ENCODE measurements at places on chromosomes 12 and 14.

- no peak for DNase-seq
Observed at GRCh38 chr12:18470251-18470650, 208.9 kb downstream of the PIK3C2G start.

- no peak for DNase-seq
Observed at GRCh38 chr12:94641283-94641682, 9.1 kb downstream of the TMCC3 start.

DNA sequence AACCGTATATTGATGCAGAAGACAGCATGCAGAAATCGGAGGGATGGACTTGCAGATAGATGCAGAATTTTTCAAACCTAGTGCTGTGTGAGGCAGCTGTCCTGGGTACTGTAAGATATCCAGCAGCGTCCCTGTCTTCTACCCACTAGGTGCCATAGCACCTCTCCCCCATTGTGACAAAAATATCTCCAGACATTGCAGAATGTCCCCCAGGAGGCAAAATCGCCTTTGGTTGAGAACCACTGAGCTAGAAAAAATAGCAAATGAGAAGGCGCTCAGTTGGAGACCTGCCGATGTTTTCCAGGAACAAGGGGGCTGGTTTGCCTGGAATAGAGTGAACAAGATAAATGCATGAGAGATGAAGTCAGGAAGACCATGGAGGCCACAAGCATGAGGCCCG lies 67.9 kb upstream of the TMEM132D start:
- DNase-seq, result no peak

GRCh38 chr14:106789318-106789717 lies 1262.9 kb downstream of the TMEM121 start:
- no peak for DNase-seq

GRCh38 chr12:79690142-79690637 lies 574 bp downstream of the PAWR start:
- DNase-seq, result peak; percentile 50

GRCh38 chr12:118714051-118714460 lies 267.3 kb upstream of the SRRM4 start:
- no peak for DNase-seq

DNA sequence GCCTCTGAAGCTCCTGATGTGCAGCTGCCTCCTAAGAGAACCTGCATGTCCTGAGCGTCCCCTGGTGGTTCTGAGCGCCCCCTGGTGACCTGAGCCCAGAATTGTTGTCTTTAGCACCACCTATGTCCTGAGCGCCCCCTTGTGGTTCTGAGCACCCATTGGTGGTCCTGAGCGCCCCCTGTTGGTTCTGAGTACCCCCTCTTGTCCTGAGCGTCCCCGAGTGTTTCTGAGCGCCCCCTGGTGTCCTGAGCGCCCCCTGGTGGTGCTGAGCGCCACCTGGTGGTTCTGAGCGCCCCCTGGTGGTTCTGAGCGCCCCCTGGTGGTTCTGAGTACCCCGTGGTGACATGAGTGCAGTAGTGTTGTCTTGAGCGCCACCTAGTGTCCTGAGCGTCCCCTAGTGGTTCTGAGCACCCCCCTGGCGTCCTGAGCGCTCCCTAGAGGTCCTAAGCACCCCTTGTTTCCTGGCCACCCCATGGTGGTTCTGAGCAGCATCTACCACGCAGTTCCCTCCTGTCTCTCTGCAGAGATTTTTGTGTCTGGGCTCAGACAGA lies 782.5 kb downstream of the TMEM121 start:
- DNase-seq, result peak; percentile 63

- no peak for DNase-seq
Observed at GRCh38 chr14:58455593-58456265, 28.2 kb downstream of the KIAA0586 start.

GRCh38 chr12:65934480-65935115 lies 110.3 kb downstream of the HMGA2 start:
- no peak for DNase-seq

DNA sequence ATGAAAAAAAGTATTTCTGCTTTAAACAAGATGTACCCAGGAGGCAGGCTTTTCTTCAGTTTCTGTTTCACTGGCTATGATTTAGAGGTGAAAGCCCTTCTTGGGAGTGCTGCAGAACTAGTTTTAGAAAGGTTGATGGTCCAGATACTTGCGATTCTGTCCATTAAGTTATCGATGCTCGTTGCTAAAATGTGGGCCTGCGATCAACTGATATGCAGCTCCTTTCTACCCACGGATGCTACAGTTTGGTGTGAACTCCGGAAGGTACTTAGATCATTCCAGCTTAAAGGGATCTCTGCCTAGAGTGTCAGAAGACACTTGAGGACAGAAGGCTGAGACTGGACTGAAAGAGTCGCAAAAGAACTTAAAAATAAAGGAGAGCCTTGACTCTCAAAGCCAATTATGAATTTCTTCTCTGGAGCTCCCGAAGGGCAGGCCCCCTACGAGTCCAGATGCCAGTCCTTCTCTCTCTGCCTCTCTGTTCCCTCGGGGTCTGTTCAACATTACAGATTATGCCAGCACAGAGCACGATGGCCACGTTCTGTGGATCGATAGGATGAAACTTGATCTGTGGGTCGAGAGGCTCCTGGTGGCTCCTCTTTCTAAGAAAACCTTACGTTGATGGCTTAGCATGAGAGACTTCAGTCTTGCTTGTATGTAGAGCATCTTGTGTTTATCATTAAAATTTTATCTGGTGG lies 40.0 kb downstream of the FBXW8 start:
- DNase-seq, result no peak

GRCh38 chr14:33851931-33852330 lies 98.9 kb downstream of the EGLN3 start:
- DNase-seq, result no peak

DNA sequence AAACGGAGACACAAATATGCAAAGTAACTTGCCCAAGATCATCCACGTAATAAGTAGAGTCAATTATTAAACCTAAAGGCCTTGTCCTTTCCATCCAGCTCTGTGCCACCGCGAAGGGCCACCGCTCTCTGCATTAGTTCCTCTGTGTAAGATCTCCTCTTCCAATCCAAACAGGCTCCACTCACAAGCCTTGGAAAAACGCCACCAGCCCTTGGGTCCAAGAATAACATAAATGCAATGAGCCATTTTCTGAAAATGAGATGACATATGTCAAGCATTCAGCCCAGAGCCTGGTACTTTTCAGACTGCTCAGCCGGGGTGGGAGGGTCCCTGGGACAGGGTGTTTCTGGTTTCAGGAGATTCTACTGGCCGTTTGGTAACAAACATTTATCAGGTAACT lies 30.0 kb downstream of the DGLUCY start:
- no peak for DNase-seq

DNA sequence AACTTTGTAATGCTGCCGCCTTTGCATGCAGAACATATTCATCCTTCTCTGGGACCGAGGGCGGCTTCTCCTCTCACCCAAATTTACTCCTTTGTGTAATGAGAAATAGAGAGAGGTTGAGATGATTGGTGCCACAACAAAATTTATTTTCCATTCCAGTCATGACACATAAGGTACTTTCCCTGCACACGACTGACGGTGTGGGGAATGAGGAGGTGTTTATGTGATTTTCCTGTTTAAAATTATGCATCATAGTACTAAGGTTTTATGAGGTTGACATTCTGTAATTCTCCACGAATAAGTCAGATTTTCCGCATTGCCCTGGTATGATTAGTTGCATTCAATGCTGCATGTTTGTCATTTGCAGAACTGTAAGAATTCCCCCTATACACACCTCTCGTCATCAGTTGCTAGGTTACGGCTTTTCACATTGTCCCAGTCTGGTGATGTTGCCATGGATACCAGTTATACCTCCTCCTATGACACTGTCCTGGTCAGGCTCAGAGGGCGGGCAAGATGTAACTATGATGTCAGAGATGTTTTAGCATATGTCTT lies 23.1 kb downstream of the BICDL1 start:
- DNase-seq, result no peak

GRCh38 chr14:68528040-68528687 lies 264.7 kb downstream of the ZFP36L1 start:
- DNase-seq, result no peak

DNA sequence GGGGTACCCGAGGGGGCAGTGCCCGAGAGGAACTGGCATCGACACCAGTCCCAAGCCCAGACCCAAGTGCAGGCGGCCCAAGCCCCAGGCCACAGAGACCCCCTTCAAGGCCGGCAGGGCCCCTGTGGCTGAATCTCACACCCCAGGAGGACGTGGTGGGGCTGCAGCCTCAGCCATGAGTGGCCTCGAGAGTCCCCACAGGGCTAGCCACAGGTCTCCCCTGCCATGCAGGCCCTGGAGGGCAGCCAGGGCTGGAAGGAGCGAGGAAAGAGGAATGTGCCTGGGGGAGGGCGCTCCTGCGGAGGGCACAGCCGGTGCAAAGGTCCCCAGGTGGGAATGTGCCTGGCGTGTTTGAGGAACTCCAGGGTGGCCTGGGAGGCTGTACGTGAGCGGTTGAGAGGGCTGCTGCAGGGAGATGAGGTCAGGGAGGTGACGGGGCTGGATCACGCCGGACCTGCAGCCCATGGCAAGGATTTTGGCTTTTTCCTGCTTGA lies 86.1 kb downstream of the NCOR2 start:
- peak; percentile 43 for DNase-seq

- no peak for DNase-seq
Observed at GRCh38 chr14:60958146-60958545, 22.7 kb downstream of the TRMT5 start.

DNA sequence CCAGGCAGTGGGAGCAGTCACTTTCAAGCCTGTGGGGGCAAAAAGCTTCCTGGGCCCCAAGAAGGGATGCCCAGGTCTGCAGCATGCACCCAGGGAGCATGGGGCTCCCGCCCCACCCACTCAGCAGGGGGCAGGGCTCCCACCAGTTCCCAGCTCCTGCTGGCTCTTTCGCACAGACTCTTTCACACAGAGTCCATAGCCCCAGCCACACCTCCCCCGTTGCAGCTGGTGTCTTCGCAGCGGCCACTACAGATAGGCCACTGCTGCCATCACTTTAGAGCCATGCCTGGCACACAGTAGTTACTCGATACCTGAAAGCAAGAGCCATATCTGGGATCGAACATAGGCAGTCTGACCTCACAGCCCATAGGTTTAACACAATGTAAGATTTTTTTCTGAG lies 98.2 kb downstream of the NUAK1 start:
- DNase-seq, result no peak

- DNase-seq, result no peak
Observed at GRCh38 chr14:98599082-98599481, 672.9 kb downstream of the BCL11B start.

GRCh38 chr12:127811988-127812387 lies 455.0 kb upstream of the TMEM132C start:
- peak; percentile 53 for DNase-seq

- DNase-seq, result no peak
Observed at GRCh38 chr12:17976202-17976601, 113.8 kb downstream of the RERGL start.

- no peak for DNase-seq
Observed at GRCh38 chr12:49366096-49366651, 1.1 kb upstream of the SPATS2 start.

- DNase-seq, result no peak
Observed at GRCh38 chr14:61351477-61351876, 30.1 kb downstream of the PRKCH start.

- DNase-seq, result no peak
Observed at GRCh38 chr12:89129167-89129870, 223.0 kb downstream of the DUSP6 start.

- no peak for DNase-seq
Observed at GRCh38 chr14:85897808-85898207, 367.9 kb downstream of the FLRT2 start.

- no peak for DNase-seq
Observed at GRCh38 chr14:57485635-57486034, 8.0 kb downstream of the CCDC198 start.

- DNase-seq, result no peak
Observed at GRCh38 chr12:92503971-92504593, 198.7 kb upstream of the PLEKHG7 start.

- DNase-seq, result no peak
Observed at GRCh38 chr14:61296719-61297502, 15.8 kb upstream of the TMEM30B start.

DNA sequence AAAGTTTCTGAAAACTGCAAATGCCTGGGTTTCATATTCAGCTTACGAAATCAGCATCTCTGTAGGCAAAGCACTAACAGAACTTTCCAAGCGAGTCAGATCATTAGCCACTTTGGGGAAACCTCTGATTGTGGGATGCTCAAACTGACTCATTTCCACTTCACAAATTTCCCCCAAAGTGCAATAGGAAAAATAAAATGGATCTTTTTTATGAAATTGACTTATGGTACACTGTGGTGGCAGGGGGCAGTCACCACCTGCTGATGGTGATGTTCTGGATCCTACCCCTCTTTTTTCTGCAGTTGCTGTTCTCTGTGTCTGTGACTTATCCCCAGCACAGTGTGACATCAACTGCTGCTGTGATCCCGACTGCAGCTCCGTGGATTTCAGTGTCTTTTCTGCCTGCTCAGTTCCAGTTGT lies 5.6 kb downstream of the TCTN1 start:
- DNase-seq, result no peak

DNA sequence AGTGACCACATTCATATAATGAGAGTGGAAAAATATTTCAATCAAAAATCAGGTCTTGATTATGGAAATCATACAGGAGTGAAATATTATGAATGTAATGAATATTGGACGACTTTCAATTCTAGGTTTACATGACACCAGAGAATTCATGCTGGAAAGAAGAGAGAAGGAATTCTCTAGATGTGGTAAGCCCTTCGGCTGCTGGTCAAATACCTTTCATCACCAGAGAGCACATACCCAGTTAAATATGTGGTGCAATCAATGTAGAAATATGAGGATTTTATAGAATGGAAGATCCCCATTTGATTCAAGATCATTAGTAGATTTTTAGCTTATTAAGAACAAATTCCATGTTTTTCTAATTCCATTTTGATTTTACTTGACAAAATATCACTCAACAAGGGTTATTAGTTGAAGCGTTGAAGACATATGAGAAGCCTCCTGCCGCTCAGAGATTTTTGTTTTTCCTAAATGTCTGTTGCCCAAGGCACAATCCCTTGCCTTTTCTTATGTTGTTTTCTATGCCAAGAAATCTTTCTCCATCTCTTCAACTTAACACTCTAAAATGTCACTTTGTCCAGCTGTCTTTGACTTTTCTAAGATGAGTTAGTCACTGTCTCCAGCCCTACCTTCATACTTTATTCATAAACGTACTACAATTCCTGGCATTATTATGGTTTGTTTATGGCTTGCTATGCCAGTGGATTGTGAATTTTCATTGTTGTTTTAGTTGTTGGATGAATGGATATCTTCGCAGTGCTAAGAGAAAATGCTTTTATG lies 72.8 kb upstream of the ZDHHC17 start:
- no peak for DNase-seq

- DNase-seq, result no peak
Observed at GRCh38 chr12:83265808-83266207, 579.1 kb downstream of the TMTC2 start.

Measured in Right ventricle myocardium superior (tissue), 1 donor.